ENCODE measurements at places on chromosomes 11 and 22.

DNA sequence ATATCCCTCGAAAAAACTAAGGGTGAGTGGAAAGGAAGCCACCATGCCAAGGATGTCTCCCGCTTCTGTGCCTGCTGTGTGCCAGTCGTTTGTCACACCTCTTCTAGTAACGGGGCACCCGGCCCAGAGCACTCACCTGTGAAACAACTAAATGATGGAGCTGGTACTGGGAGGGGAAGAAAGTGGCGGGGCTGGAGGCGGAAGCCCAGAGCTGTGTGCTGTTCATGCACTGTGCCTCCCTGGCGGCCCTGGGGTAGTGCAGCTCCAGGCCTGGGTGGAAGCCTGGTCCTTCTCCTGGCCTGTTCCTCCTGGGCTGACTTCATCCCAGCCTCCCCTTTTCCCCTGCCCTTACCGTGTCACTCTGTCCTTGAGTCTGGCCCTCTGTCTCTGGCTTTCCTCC lies 130.2 kb downstream of the CEP164 start:
- H3K27me3 ChIP-seq = peaks cover 18% of the 10 kb centered on the region
- peaks cover 8% of the 10 kb centered on the region for H3K36me3 ChIP-seq
- peak overlapping the region; percentile 14 for H3K27ac ChIP-seq
- H3K4me3 ChIP-seq = no peak overlapping the region

GRCh38 chr11:111541254-111542061 lies 938 bp downstream of the LAYN start:
- H3K27me3 ChIP-seq = peaks cover 67% of the 10 kb centered on the region
- H3K27ac ChIP-seq = peak overlapping the region; percentile 53
- H3K4me3 ChIP-seq = peak overlapping the region; percentile 71
- H3K4me1 ChIP-seq = peaks cover 16% of the 10 kb centered on the region

DNA sequence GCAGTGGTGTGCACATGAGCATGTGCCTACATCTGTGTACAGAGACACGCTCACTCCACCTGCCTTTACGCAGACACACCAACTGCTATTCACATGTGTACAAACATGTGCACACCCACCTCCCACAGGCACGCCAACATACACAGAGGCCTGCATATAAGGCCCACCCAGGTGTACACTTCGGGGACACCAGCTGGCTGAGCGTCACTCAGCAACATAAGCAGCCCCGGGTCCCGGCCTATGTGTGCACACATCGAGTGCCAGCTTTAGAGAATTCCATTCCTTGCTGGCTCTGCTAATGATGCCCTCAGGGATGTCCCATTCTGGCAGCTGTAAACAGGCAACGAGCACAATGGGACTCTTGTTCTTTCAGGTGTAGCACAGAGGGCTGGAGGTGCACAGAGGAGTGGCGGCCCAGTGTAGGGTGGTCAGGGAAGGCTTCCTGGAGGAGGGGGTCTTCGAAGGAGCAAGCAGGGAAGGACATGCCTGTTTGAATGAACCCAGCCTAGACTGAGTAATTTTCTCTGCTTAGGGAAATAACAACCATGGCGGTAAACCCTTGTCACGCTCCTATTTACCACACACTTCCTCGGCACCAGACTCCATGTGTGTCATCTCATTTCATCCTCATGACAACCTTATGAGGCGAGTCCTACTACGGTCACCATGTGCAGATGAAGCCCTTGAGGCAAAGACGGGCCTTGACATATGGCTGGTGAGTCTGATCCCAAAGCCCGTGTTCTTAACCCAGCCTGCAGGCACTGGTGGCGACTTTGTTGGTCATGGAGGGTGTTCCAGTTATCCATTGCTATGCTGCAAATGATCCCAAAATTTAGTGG lies 35.1 kb downstream of the RPL3 start:
- H3K36me3 ChIP-seq = peaks cover 2% of the 10 kb centered on the region
- H3K27ac ChIP-seq = no peak overlapping the region
- H3K27me3 ChIP-seq = peaks cover 40% of the 10 kb centered on the region
- no peak for DNase-seq
- peaks cover 19% of the 10 kb centered on the region for H3K4me1 ChIP-seq

DNA sequence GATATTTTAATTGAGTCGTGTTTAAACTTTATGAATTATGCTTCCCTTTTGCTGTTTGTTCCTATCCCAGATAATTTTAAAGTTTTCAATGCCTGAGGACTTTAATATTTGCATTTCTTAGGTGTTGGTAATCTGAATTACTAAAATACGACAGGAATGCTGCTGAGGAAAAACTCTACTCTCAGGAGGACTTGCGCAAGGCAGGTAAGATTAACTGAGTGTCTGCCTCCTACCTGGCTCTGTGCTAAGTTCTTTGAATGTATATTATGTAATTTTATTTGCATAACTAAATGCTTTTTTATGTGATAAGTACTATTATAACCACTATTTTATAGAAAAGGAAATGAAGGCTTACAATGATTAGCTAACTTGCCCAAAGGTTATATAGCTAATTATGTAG lies 2.7 kb upstream of the KCNA4 start:
- H3K4me3 ChIP-seq = no peak overlapping the region
- no peaks in the 10 kb centered on the region for H3K36me3 ChIP-seq
- DNase-seq = no peak
- peaks cover 2% of the 10 kb centered on the region for H3K4me1 ChIP-seq
- peaks cover 37% of the 10 kb centered on the region for H3K27me3 ChIP-seq

DNA sequence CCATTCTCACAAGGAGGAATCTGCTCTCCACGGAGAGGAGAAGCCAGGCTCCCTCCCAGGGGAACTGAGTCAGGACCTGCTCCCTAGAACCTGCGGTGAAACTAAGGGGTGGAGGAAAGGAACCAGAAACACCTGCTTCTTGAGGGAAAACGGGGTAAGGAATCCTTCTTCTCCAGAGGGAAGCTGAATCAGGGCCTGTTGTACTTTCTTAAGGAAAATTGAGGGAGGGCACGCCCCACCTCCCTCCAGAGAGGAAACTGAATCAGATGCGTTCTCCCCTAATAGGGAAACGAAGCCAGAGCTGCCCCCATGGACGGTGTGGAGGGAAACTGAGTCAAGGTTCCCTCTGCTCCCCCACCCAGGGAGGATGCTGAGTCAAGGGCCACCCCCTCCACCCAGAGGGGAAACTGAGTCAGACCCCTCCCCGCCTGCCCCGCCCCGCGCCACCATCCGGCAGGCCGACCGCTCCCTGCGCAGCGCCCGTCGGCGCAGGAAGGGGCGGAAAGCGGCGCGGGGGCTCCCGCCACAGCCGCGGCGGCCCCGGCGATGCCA lies 393 bp downstream of the RELA start:
- no peak for DNase-seq
- H3K4me1 ChIP-seq = peaks cover 23% of the 10 kb centered on the region
- peak overlapping the region; percentile 82 for H3K4me3 ChIP-seq
- H3K27me3 ChIP-seq = no peaks in the 10 kb centered on the region
- H3K27ac ChIP-seq = peak overlapping the region; percentile 81

DNA sequence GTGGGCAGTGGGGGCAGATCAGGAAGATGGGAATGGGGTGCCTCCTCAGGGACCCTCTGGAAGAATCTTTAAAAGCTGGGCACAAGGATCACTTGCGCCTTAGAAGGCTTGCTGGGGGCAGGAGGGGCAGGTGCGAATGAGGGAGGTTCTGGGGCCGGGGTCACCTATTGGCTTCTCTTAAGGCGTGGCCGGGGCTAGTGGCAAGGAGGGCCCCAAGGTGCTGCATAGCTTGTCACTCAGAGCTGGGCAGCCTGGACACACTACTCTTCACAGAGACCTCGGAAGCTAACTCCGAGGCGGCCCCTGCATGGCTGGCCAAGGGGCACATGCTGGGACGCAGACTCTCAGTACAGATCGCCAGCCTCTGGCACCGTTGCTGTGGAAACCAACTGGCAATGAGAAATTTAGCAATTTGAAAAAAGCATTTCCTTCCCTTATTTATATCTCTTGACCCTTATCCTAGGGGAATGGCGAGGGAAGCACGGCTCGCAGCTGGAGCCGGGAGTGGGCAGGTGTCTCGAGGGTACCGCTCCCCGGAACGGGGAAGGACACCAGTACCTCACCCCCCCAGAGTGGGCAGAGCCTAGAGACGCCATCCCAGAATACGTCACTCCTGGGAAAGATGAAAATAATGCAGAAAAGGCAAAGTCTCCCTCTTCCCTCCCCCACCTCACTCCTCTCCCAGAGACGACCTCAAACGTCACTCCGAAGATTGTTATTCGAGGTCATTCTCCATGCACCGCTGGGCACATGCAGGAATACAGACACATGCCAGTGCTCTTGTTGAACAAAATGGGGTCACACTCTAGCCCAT lies 188.1 kb downstream of the CTTN start:
- DNase-seq = no peak
- no peaks in the 10 kb centered on the region for H3K36me3 ChIP-seq
- H3K27ac ChIP-seq = no peak overlapping the region
- peaks cover 18% of the 10 kb centered on the region for H3K27me3 ChIP-seq
- no peaks in the 10 kb centered on the region for H3K4me1 ChIP-seq

DNA sequence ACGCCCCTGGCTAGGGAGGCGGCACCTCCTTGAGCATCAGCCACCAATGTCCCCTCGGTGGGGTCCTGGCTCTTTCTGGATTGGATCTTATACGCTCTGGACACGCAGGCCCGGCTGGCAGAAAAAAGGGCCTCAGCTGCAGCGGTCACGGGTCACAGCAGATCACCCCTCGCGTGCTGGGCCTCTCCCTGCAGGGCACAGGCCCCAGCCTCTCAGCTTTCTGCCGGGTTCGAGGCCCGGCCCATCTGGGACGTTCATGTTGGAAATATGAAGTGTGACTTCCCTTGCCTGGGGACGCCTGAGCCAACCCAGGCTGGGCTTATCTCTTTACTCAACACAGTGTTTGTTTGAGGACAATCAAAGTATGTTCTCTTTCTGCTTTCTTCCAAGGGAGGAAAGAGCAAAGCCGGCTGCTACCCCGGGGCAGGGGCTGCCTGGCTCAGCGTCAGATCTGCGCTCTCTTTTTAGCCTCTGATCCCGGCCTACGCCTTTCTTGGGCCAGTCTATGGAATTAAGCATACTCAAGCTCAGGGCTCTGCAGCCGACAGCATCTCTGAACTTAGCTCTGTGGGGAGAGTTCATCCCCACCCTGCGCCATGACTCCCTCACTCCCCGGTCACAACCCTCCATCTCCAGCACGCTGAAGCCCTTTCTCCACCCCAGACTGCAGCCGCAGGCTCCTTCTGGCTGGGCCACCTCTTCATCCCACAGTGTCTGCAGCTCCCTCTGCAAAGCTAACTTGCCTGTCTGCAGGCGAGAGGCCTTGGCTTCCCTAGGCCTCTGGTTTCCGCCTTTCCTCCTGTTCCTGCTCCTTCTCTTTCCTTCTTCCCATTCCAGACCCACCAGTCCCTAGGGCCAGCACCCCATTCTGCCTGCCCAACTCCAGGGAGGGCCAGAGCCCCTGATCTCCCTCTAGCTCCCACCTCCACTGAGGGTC lies 38.8 kb downstream of the ADAMTS15 start:
- H3K36me3 ChIP-seq = no peaks in the 10 kb centered on the region
- H3K4me3 ChIP-seq = no peak overlapping the region
- H3K27me3 ChIP-seq = no peaks in the 10 kb centered on the region
- DNase-seq = no peak
- H3K27ac ChIP-seq = no peak overlapping the region

DNA sequence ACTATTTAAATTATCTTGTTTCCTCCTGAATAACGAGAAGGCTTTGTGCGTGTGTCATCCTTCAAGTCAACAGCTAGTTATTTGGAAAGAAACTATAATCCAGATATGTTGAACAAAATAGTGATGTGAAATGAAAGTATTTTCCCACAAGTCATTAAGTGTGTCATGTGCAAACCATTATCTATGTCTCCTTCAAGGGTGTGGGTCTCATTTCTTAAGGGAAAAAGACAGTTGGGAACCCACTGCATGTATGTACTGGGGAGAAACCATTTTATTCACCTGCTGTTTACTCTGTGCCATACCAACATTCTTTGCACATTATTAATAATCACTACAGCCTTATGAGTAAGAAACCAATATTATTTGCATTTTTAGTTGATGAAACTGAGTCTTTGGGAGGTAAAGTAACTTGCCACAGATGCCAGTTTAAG lies 145.3 kb upstream of the CTSC start:
- H3K4me1 ChIP-seq = peaks cover 5% of the 10 kb centered on the region
- no peaks in the 10 kb centered on the region for H3K27me3 ChIP-seq
- no peaks in the 10 kb centered on the region for H3K36me3 ChIP-seq
- no peak overlapping the region for H3K4me3 ChIP-seq
- H3K27ac ChIP-seq = no peak overlapping the region

GRCh38 chr11:36447514-36447913 lies 62.6 kb downstream of the TRAF6 start:
- peaks cover 25% of the 10 kb centered on the region for H3K4me1 ChIP-seq
- DNase-seq = no peak
- no peaks in the 10 kb centered on the region for H3K27me3 ChIP-seq
- no peak overlapping the region for H3K4me3 ChIP-seq
- H3K36me3 ChIP-seq = peaks cover 56% of the 10 kb centered on the region
- no peak overlapping the region for H3K27ac ChIP-seq

- H3K36me3 ChIP-seq = no peaks in the 10 kb centered on the region
- H3K4me1 ChIP-seq = no peaks in the 10 kb centered on the region
- peaks cover 28% of the 10 kb centered on the region for H3K27me3 ChIP-seq
Measured at GRCh38 chr11:12205330-12205729, 94.9 kb downstream of the MICAL2 start.

DNA sequence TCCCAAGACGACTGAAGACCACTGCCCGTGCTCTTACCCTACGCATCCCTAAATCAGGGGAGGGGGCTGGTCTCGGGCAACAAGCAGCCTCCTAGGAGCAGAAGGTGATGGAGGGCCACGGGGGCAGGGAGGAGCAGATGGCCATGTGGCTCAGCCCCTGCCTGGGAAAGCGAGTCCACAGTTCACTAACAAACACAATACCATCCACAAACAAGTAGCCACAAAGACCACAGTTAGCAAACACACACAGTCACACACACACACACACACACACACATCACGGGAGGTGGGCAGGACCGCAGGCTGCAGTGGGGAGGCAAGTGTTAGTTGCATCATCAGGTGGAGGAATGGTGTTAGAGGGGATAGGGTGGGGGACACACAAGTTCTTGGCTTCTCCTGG lies 13.2 kb upstream of the FXYD2 start:
- no peaks in the 10 kb centered on the region for H3K36me3 ChIP-seq
- no peak overlapping the region for H3K27ac ChIP-seq
- no peak overlapping the region for H3K4me3 ChIP-seq
- no peak for DNase-seq
- H3K27me3 ChIP-seq = peaks cover 15% of the 10 kb centered on the region
- H3K4me1 ChIP-seq = peaks cover 19% of the 10 kb centered on the region

Data from stimulated activated naive B cell treated with anti-CD40 and anti-IgM and Interleukin-4, amounts not matched to agents 10 μg/mL and 1 μg/mL and 100 μg/mL, for 72 hours (primary cell).